ENCODE measurements at places on chromosomes 2 and 18.

GRCh38 chr2:215998636-215999035 lies 14.7 kb downstream of the MREG start:
- DNase-seq, result no peak

GRCh38 chr2:3405876-3406275 lies 26.4 kb downstream of the TRAPPC12 start:
- DNase-seq, result no peak

DNA sequence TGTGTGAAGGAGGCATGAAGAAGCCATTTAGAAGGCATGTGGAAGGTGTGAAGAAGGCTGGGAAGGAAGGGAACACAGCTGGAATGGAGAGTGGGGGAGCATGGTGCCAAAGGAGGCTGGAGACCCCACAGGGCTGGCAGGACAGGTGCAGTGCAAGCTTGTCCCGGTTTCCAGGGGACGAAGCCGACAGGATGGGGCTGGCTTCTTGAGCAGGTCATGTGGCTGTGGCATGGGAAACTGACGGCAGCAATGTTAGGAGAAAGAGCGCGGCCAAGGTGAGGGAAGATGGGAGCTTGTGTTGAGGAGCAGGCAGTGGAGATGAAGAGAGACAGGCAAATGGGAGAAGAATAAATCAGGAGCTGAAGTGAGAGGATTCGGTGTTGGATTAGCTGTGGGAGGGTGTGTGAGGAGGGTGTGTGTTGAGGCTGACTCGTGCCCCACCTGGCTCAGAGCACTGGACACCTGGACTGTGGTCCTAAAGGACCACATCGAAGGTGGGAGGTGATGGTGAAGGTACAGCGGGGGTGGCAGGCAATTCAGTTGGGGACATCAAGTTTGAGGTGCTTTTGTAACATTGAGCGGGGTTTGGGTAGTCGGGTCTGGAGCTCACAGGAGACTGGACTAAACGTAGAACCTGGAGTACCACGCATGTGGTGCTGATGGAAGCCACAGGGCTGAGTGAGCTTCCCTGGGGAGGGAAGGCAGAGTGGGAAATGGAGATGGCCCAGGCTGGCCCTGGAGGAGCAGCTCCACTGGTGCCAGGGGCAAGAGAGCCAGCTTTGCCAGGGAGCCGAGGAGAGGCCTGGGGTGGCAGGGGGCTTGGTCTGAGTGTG lies 165.6 kb upstream of the HDAC4 start:
- DNase-seq, result no peak

GRCh38 chr2:219003267-219003634 lies 10.0 kb upstream of the CRYBA2 start:
- no peak for DNase-seq

- no peak for DNase-seq
These were observed 188.0 kb upstream of the CTAGE1 start for GRCh38 chr18:22605736-22606135.

DNA sequence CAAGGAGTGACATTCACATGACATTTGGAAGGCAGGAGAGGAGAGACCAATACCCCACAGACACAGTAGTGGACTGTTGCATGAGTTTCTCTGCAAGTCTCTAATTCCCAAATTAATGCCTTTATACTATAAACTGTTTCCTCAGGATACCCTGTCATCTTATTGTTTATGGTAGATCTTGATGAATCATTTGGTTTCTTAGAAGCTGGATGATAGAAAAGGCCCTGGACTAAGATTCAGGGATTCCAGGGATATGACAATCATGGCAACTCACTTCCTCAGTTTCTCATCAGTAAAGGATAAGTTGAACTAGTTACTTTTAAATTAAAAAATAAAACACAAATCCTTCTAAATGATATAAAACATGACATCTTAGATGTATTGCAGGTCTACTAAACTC lies 292.5 kb downstream of the TDRD15 start:
- no peak for DNase-seq

DNA sequence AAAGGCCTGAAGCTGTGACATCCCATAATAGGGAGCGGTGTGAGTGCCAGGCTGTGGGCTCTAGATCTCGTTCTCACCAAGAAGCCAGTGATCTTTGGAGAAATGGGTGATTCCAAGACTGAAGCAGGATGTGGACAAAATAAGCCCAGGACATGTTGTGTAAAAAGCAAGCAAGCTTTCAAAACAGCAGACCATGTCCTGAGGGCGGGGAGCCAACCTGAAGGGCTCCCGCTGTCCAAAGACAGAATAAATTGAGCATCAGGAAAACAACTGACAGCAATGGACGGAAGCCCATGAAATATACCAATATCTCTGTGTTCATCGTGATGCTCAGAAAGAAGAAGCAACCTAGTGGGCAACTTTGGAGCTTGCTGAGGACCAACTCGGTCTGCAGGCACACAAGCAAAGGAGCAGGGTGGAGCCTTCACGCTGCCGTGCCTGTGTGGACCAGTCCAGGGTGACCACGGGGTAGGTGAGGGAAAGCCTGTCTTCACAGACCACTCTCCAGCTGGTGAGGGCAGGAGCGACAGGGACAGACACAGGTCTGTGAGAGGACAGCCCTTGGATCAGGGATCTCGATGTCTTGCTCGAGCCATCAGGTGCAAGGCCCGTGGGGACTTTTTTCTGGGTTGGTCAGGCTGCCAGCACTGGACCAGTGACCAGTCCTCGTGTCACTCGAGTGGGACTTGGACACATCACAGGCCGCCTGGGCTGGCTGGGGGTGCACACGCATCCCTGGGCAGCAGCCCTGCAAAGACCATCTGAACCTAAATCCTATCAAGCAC lies 21.5 kb downstream of the MTERF4 start:
- DNase-seq, result no peak

GRCh38 chr2:164976301-164976700 lies 21.0 kb upstream of the SLC38A11 start:
- DNase-seq, result no peak

DNA sequence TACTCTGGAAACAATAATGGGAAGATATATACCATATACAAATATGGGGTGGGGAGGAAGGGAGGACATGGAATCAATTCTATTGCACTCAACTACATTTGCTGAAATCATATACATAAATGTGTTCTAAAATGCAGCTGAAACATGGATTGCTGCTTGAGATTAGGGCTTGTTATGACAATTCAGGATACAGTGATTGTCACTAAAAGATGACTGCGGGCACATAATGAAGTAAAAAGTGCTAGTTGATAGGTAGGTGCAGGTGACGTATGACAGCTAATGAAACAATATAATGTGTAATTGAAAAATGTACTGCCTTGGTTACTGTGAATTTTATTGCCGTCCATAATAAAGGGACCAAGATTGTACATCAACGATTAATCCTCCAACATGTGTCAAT lies 1062.1 kb upstream of the FANCL start:
- DNase-seq, result no peak

DNA sequence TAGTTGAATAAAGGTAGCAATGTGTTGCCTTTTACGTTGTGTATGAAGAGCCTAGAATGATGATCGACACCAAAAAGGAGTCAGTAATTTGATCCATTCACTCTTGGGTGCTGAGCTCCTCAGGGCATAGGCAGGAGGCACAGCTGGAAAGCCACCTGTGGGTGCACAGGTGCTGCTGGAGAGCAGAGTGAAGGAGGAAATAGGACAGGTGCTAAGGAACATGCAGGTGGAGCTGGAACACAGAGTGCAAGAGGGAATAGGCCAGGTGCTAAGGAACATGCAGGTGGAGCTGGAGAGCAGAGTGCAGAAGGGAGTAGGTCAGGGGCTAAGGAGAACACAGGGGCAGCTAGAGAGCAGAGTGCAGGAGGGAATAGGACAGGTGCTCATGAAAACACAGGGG lies 86.1 kb downstream of the SH3YL1 start:
- no peak for DNase-seq

- no peak for DNase-seq
These were observed 112.9 kb downstream of the LTBP1 start for GRCh38 chr2:33059471-33060156.

GRCh38 chr2:54009549-54009948 lies 38.8 kb upstream of the PSME4 start:
- no peak for DNase-seq

DNA sequence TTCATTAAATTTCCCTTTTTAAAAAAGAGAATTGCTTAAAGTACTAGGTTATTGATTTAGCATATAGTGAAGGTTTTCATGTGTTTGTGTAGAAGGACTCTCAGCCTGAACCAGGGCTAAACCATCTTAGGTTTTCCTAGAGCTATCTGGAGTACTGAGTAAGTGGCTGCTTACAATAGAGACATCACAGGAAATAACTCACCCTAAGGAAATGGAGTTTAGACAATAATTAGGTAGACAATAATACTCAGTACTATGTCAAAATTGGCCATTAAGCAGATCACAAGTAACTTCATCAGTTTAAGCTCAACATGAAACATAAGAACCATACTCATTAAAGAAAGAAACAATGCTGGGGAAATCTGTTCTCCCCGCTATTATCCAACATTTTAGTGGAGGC lies 240.0 kb downstream of the RND3 start:
- no peak for DNase-seq

- no peak for DNase-seq
These were observed 1141.8 kb downstream of the RPIA start for GRCh38 chr2:89833116-89833779.

- no peak for DNase-seq
These were observed 17.9 kb downstream of the B3GNT7 start for GRCh38 chr2:231413456-231413855.

- no peak for DNase-seq
These were observed 14.9 kb downstream of the IGFBP2 start for GRCh38 chr2:216648105-216648504.

DNA sequence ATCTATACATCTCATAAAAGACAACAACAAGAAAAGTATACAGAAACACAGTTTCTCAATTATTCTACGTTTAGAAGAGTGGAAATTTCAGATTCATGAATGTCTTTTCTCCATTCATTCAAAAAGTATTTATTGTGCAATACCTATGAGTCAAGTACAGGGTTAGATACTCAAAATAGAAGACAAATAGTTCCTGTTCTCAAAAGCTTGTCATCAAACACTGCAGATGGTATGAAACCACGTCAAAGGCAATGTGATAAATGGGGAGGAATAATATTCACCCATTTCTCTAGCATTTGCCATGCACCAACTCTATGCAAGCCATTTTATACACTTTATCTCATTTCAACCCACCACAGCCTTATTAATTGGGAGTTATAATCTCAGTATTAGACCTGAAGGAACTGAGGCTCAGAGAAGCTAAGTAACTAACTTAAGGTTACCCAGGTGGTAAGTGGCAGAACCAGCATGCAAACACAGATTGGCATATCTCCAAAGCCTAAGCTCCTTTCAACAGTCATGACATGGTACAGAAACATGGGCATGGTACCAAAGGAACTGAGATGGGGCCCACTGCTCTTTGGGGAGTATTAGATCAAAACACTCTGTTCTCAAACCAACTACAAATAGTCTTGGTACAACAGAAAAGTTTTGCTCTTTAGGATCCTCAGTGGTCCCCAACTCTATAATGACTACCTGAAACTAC lies 67.2 kb upstream of the NPAS2 start:
- no peak for DNase-seq

DNA sequence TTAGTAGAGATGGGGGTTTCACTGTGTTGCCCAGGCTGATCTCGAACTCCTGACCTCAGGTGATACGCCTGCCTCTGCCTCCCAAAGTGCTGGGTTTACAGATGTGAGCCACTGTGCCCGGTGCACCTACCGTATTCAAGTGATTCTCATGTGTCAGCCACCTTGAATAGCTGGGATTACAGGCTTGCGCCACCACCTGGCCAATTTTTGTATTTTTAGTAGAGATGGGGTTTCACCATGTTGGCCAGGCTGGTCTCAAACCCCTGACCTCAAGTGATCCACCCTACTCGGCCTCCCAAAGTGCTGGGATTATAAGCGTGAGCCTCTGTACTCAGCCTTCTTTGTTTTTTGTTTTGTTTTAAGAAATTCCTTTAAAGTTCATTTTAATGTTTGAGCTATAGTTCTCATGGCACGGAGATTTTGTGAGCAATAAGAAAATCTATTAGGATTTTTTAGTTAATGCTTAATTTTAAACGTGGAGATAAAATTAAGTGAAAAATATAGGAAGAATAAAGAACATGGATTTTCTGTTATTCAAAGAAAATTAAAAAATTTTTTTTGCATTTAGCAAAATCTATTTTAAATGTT lies 242.6 kb downstream of the PHLPP1 start:
- DNase-seq, result no peak

- DNase-seq, result no peak
These were observed 6.9 kb upstream of the IGFBP2 start for GRCh38 chr2:216626168-216626874.

DNA sequence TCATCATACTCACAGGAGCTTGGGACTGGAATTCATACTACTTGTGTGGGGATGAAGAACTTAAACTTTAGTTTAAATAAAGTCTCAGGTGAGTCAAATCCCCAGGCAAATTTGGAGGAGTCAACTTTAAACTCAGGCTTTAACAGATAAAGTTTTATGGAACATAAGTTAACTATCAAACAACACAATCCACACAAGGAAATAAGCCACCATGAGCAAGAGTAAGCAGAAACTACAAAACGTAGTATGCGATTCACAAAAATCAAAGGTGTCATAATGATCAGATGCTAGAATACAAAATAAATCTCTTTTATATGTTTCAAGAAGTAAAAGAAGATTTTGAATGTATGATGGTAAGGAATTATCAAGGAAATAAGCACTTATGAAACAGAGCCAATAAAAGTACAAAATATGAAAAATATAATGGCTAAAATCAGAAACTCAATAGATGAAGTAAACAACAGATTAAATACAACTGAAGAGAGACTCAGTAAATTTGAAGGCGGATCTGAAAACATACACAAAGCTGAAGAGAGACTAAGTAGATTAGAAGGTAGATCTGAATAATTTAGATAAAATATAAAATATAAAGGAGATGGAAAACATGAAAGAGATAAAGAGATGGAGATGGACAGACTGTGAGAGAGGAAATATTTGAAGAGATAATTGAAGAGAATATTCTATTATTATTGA lies 97.5 kb upstream of the TWIST2 start:
- no peak for DNase-seq

- DNase-seq, result no peak
These were observed 305.0 kb upstream of the EPAS1 start for GRCh38 chr2:45992021-45992740.

- DNase-seq, result no peak
These were observed 20.1 kb upstream of the ACMSD start for GRCh38 chr2:134818321-134818720.

DNA sequence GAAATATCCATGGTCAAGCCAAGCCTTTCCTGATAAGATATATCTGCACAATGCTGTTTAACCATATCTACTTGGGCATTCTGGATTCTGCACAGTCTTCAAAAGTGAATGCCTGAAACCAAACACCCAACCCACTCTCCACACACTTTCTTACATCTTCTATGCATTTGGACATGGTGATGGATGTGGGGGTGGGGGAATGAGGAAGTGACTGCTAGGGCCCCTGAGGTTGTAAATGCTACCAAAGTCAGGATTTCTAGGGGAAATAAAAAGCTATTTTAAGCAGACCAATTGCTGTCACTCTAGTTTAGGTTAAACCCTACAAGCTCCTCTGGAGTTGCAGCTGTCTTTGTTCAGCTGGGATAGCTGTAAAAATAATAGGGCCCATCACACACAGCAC lies 26.7 kb upstream of the TGFA start:
- no peak for DNase-seq

DNA sequence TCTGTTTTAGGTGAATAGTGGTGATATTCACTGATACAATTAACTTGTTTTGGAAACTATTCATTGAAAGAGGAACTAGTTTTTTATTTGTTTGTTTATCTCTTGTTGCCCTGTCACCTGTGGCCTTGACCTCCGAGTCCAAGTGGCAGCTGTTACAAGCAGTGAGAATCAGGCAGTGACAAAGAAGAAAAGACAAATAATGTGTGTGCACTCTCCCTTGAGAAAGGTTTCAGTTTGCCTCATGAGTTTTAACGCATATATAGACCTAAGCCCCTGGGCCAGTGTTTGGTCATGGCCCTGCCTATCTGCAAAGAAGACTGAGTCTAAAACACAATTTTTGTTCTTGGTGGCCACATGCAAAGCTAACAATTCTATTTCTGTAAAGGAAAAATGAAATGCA lies 15.3 kb downstream of the KYNU start:
- no peak for DNase-seq

All from substantia nigra (tissue), 51 donors.